ENCODE measurements at places on chromosomes 12 and 14.

GRCh38 chr14:94360945-94361565, 27.3 kb downstream of the SERPINA1 start:
- DNase-seq = no peak

DNA sequence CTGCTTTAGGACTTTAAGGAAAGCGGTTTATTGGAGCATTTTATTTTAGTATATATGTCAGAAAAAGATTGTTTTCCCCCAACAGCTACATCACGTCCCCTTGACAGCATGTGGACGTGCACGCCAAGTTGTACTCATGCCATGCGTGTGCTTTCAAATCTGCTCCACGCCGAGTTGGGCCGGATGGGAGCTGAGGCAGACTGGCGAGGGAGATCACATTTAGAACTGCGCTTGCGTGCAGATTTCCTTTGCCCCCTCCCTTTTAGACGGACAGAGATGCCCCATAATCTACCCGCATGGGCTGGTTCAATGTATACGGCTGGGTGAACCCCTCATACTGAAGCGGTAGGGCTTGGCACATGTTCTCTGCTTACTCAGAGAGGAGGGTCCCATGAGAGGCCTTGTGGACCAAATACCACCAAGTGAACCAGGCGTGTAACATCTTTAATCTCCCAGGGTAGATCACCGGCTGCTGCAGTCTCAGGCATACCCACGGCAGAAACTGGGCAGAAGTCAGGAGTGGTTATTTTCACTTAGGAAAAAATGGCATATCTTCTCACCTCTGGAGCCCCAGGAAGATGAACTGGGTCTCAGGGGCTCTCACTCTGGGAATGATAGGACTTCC, 92.1 kb downstream of the ESR2 start:
- DNase-seq = no peak

DNA sequence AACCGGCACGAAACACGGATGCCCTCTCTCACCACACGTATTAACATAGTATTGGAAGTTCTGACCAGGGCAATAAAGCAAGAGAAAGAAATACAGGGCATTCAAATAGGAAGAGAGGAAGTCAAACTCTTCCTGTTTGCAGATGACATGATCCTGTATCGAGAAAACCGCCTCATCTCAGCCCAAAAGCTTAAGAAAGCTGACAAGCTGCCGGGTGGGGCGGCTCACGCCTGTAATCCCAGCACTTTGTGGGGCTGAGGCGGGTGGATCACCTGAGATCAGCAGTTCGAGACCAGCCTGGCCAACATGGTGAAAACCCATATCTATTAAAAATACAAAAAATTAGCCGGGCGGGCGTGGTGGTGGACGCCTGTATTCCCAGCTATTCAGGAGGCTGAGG, 17.7 kb downstream of the OR6S1 start:
- no peak for DNase-seq

- DNase-seq = no peak
These were observed 1.1 kb upstream of the RABGGTA start for GRCh38 chr14:24272467-24272866.

DNA sequence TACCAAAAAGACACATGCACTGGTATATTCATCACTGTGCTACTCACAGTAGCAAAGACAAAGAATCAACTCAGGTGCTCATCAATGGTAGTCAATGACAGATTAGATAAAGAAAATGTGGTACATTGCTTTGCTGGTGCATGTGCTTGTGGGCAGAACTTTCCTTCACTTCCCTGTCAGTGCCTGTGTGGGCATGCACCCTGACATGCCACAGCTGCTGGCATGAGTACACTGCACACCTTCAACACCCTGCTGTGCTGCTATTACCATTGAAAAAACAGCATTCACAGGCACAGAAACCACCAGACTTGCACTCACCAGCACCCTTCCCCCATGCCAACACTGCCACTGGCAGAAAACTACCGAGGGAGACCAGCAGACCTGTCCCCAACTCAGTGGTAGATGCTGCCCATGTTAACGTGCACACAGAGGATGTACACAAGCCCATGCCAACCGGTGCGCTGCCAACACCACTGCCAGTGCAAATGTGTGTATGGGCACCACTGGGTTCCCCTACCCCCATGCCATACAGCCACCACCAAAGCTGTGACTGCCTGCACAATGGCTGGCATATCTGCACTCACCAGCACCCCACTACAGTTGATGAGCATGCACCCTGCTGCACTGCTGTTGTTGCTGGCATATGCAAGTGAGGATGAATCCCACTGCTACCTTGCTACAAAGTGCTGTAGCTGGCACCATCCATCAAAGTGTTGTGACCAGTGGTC, 57.4 kb downstream of the APOBEC1 start:
- DNase-seq = no peak

DNA sequence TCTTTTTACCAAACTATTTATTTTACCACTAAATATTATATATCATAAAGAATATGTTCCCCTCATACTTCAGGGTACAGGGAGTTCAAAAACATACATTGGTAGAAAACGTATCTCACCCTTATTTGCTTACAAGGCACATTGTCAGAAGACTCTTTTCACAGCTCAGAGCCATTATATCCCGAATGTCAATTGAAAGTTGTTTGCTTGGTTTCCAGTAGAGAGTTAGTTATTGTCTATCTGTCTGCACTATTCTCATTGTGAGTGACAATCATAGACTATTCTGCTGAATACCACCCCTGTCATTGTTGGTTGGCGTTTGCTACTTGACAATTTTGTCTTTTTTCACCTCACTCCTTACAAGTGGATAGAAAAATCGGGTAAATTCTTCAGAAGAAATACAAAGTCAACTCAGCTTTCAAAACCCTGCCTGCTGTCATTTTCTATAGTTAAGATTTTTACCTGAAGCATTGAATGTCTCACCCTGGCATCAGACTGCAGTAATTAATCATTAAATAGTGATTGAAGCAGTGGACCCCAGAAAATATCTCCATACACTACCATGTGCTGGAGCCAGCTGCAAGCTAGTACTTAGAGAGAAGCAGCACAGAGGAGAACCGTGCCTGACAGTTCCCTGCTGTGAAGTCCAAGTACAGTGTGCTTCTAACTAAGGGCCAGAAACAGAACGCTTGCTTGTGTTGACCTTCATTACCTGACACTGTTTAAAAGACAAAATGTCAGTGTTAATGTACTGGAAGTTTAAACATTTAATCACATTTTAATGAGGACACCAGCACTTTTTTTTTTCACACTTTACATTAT, 510.6 kb downstream of the RERGL start:
- no peak for DNase-seq

DNA sequence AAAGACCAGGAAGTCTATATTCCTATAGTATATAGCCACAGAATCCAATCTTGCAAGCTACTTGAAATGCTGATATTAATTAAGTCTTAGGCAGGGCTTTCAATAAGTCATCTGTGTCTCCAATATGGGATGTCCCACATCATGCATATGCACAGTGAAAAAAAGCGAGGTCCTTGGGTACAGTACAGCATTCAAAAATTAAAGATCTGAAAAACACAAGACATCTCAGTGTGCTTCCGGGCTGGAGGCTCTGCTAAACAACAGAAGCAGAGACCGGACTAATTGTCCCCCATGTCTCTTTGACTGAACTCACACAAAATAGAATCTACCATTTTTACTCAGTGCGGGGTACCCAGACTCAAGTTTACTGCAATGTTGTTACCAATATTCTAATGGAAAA, 156.0 kb downstream of the DAD1 start:
- DNase-seq = no peak

- no peak for DNase-seq
These were observed 51.2 kb upstream of the CERS5 start for GRCh38 chr12:50218386-50218785.

- DNase-seq = no peak
These were observed 3.0 kb downstream of the ETV6 start for GRCh38 chr12:11652351-11653040.

DNA sequence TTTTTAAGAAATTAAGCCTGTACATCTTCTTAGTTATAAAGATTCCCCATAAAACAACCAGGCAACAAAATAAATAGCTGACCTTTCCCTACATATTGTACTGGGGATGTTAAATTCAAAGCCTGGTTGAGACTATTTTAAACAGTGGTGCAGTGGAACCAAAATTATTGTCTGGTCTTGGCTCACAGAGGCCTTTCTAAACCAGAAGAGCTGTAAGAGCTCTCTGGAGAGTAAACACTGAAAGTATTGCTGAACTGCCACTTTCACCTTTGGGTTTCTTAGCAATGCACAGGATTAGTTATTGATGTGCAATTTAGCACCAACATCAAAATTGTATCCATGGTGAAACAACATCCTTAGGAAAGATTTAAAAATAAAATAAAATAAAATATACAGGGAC, 20.6 kb downstream of the RACGAP1 start:
- no peak for DNase-seq

DNA sequence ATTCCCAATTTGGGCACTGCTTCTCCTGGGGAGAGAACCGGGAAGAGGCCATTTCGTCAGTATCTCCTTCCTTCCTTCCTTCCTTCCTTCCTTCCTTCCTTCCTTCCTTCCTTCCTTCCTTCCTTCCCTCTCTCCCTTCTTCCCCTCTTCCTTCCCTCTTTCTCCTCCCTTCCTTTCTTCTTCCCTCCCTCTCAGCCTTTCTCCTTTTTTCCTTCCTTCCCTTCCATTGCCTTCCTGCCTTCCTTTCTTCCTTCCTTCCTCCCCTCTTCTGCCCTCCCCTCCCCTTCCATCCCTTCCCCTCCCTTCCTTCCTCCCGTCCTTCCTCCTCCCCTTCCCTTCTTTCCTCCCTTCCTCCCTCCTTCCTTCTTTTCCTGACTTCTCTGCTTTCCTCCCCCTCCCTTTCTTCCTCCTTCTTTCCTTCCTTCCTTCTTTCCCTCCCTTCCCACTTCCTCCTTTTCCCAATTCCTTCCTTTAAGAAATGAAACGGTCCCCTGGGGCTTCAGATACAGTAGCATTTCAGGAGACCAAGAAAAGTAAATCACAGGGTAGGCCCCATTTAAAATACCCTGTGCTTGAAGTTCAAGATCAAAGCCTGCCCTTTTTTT, 71.8 kb downstream of the ACACB start:
- DNase-seq = no peak

DNA sequence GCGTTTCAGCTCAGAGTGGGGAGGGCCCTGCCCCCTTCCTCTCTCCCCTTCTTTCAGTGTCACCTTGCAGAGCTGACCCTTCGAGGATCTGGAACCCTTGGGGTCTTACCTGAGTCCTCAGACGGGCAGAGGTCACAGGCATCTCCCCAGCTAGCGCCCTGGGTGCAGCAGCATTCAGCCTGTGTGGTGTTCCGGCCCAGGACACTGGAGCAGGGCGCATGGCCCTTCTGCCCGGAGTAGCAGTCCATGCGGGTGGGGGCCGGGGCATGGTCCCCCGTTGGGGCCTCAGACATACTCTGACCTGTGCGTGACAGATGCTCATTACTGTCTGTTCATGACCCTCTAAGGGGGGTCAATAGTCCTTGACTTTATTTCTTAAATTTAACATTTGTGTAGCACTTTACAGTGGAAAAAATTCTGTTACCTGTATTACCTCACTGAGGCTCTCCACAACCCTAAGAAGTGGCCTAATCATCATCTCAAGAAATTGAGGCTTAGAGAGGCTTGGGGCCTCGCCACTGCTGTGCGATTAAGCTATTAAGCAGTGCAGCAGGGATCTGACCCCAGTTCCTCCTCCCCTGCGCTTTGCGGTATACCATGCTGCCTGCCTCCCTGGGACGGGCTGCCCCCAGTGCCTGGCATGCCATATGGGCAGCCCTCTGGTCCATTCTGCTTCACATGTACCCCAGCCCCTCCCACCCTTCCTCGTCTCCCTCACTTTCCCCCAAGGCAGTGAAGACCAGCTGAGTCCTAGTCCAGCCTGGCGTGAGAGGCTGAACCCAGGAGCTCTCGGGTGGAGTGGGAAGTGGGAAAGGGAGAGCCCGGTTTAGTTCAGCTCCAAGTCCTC, 11.5 kb downstream of the ISCA2 start:
- DNase-seq = no peak

DNA sequence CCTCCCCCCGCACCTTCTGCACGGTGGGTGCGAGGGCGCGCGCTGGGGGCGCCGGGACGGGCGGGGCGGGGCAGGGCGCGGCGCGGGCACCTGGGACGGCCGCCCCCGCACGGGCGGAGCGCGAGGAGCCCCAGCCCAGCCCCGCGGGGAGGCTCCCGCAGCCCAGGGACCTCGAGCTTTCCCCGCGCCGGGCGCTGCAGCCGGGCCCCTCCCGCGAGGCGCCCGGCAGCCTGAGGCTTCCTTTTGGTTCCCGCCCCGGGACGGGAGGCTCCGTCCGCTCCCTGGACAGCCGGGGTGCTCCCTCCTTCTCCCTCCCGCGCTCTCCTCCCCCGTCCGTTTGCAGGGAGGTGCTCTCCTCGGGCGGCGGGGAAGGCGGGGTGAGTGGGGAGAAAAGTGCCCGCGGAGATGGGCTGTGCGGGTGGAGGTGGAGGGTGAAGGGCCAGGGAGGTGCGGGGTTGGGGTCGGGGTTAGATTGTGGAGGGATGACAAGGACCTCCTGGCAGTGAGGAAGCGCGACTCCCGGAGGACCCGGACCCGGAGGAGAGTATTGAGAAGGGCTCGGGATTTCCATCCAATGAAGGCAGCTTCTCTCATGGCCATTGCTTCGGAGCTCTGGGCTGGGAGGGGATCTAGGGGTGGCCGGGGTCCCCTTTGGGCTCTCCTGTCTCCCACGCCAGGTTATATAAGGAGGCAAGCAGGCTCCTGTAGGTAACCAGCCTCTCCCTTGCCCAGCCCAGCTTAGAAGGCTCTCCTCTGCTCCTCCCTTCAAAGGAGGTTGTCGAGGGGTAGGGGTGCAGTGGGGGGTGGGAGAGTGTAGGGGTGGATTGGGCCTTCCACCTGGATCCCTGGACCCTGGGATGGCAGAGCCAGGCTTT, 645 bp downstream of the JDP2 start:
- DNase-seq = peak; percentile 44

DNA sequence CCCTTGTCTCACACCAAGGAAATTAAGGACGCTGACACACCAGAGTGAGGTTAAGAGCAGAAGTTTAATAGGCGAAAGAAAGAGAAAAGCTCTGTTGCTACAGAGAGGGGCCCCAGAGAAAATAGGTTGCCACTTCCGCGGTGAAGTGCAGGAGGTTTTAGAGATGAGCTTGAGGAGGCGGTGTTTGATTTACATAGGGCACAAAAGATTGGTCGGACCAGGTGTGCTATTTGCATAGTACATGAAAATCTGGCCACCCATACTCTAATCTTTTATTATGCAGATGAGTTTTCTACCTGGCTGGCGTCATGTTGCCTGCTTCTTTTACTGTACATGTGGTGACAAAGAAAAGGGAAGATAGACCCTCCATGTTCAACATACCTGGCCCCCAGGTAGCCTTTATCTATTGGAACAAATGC, 23.3 kb upstream of the MYF6 start:
- DNase-seq = no peak

DNA sequence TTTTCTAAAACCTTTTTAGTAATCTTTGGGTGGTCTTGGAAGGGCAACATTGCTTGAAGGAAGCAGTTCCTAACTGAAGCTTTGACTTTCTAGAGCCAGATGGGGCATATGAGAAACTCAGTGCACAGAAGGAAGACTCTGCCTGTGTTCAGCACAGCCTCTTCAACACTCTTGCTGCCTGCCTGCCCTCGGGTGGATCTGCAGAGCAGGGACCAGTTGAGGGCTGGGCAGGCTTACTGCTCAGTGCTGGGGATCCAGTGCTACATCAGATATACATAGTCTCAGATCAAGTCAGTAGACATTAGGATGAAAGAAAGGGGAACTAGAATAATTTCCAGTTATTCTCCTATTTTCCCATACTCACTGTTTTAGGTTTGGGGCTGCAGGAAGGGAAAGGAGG, 29.5 kb upstream of the TMX1 start:
- no peak for DNase-seq

GRCh38 chr14:99463974-99464373, 16.7 kb downstream of the SETD3 start:
- no peak for DNase-seq
